ENCODE measurements at places on chromosomes 16 and 17.
A peak's percentile ranks its signal among the peaks of the same experiment; 100 is the strongest.

DNA sequence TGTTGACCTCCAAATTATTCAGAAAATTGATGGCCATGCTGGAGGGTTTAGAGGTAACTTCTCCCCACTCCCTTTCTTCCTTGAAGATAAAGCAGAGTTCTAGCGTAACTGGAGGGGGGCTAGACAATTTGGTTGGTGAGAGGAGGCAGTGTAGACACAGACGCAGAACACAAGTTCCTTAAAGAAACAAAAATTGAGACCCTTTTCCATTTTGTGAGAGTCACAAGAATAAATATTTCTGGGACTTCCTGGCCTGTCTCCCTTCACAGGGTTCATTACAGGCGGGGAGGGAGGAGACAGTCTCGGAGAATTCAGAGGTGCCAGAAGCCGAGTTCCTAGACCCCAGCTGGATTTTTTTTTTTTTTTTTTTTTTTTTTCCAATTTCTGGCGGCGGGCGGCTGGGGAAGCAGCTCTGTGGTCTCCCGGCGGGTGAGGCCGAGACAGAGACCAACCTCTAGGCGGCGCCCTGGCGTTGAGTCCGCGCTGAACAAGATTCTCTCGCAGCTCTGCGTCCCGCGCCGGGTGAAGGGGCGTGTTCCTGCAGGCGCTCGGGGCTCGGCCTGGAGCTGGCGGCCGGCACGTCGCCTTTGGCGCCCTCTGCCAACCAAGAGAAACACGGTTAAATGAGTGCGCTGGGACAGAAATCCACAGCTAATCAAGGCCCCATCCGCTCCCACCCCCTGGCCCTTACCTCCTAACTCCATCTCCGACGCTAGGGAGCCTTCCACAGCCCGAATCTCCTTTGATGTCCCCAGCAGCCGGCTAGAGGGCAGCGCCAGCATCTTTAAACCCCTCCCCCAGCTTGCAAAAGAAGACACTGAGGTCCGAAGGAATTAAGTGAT lies 10.2 kb upstream of the HOXB9 start:
- DNase-seq: peak; percentile 88

- DNase-seq: no peak
Measured at GRCh38 chr16:23509441-23509754, 896 bp downstream of the GGA2 start.

DNA sequence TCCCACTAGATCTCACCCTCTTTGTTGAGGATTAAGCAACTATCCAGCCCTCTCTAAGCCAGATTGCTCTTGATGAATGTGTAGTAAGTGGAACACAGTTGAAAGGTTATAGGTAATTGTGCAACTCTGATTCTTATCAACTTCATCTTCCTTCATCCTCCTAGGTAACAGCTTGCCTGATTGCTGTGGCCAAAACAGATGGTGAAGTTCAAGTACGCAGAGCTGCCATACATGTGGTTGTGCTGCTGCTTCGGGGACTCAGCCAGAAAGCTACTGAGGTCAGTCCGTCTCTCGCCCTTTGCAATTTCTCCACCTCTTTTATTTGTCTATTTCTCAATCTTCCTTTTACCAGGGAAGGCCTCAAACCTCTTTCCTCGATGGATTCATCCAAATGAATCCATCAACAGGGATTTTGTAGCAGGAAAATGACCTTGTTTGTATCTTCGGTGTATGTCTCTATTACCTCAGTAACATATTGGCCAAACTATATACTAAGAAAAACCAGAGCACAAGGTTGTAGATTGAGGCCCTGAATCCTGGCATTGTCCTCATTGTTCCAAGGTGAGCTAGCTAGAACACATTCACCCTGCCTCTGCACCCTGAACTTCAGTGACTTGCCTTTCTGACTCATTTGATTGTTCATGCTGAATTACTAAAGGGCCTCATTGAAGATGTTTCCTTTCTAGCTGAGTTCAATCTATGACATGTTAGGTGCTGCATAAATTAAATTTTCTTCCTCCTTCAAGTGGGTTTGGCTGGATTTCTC lies 65.1 kb upstream of the HAS3 start:
- no peak for DNase-seq

GRCh38 chr16:31347445-31347844 lies 7.5 kb upstream of the ITGAX start:
- DNase-seq: no peak

DNA sequence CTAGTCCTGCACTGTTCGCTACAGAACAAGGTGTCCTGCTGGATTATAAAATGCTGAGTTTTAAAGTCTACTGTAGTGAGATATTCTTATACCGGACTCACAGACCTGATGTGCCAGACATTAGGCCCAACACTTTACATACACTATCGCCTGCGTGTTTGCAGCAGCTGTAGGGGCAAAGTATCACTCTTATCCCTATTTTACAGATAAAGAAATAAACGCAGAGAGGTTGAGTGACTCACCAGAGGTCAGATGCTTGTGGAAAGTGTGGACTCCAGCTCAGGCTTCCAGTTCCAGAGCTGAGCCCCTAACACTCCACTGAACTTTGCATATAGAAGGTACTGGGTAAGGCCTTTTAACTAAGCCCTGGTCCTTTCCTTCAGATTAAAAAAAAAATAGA lies 47.4 kb downstream of the PLXDC1 start:
- DNase-seq: no peak

- no peak for DNase-seq
Measured at GRCh38 chr17:14790521-14790920, 474.6 kb downstream of the PMP22 start.

- no peak for DNase-seq
Measured at GRCh38 chr16:87631067-87631466, 28.8 kb downstream of the JPH3 start.

- no peak for DNase-seq
Measured at GRCh38 chr17:27771586-27771985, 28.7 kb downstream of the NOS2 start.

- DNase-seq: no peak
Measured at GRCh38 chr16:75264457-75264998, 13.1 kb upstream of the BCAR1 start.

DNA sequence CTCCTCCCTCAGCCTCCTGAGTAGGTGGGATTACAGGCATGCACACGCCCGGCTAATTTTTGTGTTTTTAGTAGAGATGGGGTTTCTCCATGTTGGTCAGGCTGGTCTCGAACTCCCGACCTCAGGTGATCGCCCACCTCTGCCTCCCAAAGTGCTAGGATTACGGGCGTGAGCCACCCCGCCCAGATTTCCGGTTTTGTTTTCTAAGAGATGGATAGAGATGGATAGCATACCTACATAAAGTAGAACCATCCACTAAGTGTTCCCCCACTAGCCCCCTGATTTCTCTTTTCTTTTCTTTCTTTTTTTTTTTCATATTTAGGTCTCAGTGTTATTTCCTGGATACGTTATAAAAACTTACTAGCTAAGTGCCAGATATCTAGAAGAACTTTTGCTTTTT lies 2.0 kb downstream of the WSB1 start:
- DNase-seq: no peak

- DNase-seq: no peak
Measured at GRCh38 chr17:4247971-4248388, 15.8 kb downstream of the ANKFY1 start.

DNA sequence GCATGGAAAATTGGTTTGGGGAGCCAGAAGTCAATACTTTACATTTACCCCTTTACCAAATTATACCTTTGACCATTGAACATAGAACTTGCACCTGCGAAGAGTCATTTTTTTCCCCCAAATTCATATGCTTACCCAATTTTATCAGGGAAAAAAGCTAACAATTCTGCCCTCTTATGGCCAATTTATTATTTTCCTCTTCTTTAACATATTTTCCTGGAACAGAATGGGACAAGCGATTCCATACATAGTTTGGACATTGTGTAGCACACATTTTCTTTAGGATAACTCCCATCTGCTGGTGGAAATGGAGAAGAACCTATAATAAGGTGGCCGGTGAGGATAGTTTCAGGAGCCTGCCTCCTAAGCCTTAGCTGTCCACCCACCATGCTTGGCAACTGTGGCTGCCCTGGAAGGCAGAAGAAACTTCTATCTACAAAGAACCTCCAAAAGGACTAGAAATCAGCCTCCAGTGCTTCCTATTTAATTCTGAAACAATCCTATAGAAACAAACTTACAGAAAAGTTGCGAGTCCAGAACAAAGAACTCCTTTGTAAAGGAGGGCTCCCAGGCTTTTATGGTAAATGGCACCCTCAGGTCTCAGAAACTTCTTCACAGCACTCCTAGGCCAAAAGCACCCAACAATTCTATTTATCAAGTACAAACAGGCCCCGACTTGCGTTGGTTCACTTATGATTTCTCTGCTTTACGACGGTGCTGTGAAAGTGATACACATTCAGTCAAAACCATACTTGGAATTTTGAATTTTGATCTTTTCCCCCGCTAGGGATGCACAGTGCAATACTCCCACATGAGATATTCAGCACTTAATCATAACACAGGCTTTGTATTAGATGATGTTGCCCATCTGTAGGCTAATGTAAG lies 64.1 kb upstream of the CACNG4 start:
- no peak for DNase-seq

DNA sequence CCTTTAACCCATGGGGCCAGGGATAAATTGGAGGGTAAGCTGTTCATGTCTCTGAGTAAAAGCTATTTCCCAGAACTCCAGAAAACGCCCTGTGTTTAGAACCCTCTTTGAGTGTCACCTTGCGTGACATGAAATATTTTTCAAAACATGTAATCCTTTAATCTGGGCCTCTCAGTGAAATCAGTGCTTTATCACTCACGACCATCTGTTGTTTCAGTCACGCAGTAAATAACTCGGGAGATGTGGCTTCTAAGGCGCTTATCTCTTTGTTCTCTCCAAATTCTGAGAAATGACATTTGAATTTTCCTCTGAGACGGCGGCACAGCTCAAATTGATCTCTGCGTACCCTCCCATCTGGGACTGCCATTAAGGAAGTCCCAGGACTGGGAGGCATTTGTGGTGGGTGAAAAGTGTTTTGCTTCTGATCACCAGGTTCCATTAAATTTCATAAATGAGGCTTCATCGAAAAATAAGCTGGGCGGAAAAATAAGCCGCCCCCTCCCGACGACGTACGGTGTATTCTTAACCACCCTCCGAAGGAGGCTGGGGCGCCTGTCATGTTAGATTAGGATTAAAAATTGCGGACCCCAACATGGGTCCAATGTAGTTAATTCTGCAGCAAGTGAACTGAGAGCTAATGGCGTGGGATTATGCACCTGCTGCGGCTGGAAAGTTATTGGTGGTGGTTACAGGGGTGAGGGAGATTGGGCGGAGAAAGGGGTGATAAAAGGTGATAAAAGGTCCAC lies 12.7 kb downstream of the WFDC1 start:
- no peak for DNase-seq

- no peak for DNase-seq
Measured at GRCh38 chr16:3283543-3284447, 504 bp downstream of the ZNF263 start.

GRCh38 chr16:1407753-1408152 lies 6.8 kb downstream of the UNKL start:
- DNase-seq: no peak

- DNase-seq: no peak
Measured at GRCh38 chr17:60356940-60357339, 35.0 kb downstream of the USP32 start.

Measured in HAP-1 (cell line).